Hematopoietic multipotent progenitor cell treated with erythropoietin and hydrocortisone succinate and interleukin-3 and kit ligand, for 6 days (in vitro differentiated cells): ENCODE measurements at places on chromosomes 12 and 14.

- DNase-seq: peak; percentile 71
Measured at GRCh38 chr12:121628037-121628436, 1.7 kb downstream of the ORAI1 start.

DNA sequence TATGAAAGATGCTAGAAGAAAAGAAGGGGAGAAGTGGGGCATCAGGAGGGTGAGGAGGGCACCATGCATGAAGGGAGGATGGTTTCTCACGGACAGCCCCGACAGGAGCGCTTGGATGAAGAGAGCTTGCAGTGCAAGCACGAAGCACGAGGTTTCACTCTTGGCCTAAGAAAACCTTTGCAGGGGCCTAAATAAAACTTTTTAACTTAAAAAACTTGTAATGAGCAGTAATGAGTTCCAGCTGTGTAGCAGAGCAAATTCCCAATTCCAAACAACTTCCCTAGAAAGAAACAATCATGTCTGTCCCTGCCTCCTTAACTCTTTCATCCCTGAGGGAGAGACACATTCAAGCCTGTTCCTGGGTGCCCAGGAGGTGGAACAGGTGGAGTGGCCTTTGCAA, 119.5 kb downstream of the PAH start:
- DNase-seq: no peak

DNA sequence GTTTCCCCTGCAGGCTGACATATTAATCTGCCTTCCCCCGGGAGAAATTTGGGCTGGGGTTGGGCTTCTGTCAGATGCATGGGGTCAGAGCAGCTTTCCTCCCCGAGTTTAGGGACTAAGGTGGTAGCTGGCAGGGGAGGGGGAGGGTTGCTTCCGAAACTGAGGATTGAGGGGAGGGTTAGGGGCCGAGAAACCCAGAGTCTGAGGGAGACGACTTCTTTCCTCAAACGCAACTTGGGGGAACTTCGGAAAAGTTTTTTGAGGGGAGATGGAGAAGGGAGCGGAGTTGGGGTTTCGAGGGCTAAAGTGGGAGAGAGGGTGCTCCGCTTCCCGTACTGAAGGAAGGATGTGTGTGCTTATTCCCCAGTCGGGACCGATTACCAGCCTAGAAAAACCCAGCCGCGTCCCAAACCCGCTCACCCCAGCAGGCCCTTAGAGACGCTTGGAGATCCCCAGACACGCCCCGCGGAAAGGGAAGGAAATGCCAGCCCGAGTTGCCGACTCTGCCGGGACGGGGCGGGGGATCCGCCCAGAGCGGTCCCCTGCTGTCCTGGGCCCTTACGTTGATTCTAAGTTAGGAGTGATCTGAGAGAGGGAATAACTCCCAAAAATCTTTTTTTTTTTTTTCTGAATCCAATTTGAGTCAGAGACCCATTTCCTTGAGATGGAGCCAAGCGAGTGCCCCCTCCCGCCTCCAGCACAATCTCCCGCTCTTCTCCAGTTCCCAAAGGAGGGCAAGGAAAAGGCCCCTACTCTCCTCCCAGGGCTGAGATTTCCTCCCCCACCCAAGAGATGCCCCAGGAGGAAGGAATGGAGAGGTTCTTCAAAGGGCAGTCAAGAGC, 61.9 kb downstream of the SMUG1 start:
- DNase-seq: no peak

GRCh38 chr12:95417372-95417771, 56.6 kb upstream of the METAP2 start:
- DNase-seq: no peak

DNA sequence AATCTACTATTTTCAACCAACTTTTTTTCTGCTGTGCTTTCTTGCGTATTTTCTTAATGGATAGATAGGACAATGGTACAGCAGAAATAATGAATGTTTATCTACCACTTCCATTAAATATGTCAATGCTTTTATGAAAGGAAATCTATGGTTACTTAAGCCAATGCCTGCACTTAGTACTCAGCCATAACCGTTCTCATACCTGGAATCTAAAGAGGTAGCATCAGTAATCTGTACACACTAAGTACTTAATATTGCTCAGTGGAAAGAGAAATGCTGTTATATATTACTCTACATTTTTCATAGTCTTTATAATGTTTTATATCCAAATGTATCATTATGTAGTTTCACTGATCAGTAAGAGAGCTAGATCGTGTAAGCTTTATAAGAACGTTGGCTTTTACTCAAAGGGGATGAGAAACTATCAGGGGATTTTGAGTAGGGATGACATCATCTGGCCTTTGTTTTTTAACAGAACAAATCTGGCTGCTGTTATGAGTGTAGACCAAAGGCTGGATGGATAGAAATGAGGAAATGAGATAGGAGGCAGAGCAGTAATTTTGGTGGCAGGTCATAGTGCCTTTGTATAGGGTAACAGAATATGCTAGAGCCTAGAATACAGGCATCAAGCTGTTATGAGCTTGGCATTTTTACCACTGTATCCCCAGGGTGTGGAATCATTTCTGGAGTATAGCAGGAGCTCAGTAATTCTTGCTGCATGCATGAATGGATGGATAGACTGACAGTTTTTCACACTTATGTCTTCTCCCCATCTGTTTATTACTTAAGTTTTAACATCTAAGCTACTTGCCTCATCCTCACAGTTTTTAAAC, 34.0 kb downstream of the ALG10B start:
- DNase-seq: no peak

DNA sequence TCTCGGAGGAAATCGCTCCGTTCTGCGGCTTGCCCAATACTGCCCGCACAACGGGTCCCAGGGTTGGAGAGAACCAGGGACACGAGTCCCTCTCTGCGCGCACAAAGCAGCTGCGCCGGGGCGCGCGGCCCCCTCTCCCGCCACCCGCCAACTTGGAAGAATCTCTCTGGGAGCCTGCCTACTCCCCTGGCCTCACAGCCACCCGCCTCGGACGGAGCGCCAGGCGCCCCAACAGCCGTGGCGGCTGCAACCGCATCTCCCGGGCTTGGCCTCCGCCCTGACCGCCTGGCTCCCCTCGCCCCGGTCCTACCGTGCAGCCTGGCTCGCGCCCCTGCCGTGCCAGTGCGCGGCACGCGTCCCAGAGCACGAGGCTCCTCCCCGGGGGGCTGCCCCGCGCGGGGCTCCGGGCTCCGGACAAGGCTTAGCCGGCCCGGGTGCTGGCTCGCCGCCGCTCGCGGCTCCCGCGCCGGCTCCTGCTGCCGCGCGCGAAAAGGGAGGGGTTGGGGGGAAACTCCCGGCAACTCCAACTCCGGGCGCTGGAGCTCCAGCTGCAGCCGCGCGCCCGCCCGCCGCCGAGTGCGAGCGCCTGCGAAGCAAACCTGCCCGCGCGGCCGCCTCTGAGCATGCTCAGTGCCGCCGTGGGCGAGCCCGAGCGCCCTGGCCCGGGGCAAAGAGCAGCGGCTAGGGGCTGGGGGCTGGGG, at the start of gene STXBP6:
TSS of gene STXBP6 (minus strand) at position 580 of the 701 bp plus-strand sequence. CDS start 75,329 bp downstream, outside the sequence.
- peak; percentile 60 for DNase-seq

GRCh38 chr12:93766796-93767523, 89.8 kb downstream of the CRADD start:
- DNase-seq: peak; percentile 79

DNA sequence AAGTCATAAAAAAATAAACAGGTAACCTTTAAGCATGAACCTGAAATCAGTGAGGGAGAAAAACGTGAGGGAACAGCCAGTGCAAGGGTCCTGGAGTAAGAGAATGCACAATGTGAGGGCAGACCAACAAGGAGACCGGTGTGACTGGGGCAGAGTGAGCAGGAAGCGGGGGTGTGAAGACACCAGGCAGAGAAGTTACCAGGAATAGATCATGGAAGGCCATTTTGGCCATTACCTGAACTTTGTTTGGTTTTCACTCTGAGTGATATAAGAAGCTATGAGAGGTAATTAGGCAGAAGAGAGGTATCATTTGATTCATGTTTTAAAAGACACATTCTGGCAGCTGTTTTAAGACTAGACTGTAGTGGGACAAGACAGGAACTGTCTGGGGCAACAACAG, 15.0 kb downstream of the PAH start:
- DNase-seq: no peak

- peak; percentile 27 for DNase-seq
Measured at GRCh38 chr14:91606851-91607250, 96.7 kb upstream of the PPP4R3A start.

DNA sequence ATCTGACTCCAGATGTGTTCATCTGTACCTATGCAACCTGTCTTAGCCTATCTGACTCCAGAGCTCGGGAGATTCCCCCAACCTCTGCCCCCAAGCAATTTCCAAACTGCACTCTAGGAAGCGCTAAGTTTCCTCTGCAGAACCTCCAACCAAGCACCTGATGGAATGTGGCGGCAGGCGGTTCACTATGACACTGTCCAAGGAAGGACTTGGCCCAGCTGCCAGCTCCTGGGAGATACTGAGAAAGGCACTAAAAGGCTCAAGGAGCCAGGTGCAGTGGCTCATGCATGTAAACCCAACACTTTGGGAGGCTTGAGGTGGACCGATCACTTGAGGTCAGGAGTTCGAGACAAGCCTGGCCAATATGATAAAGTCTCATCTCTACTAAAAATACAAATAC, 244.0 kb downstream of the BCL11B start:
- DNase-seq: no peak

DNA sequence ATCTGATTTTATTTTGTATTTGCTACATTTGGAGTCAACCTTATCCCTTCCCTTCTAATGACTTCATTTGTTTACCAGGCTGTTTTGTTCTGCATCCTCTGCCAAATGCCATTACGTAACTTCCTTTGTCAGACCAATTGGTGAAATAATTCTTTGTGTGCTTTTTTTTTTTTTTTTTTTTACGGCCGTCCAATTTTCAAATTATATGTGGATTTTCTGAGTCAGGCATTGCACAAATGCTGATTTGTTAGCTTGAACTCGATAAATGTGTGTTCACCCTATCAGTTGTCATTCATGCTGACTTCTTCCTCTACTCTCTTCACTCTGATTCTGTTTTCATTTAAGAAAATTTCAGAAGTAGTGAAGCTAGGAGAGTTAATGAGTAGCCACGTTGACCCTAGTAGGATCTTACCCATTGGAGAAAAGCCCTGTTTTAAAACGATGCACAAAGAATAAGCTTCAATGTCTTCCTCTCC, 386.2 kb downstream of the DIO2 start:
- no peak for DNase-seq

DNA sequence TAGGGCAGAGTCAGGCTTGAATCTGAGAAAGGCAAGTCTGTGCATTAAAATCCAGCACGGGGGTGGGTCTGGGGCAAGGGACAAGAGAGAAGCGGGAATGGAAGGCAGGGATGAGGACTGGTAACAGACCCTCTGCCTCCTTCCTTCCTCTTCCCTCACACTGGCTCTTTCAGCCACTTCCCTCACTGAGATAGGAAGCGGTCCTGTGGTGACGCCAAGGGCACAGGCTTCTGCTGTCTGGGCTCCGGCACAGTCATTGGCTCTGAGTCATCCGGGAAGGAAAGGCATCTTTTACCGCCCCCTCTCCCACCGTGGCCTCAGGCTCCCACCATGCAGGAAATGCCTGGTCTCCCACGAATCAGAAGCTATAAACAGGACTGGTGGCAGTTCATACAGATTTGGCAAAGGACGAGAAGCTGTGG, 70.2 kb downstream of the ETV6 start:
- peak; percentile 53 for DNase-seq

DNA sequence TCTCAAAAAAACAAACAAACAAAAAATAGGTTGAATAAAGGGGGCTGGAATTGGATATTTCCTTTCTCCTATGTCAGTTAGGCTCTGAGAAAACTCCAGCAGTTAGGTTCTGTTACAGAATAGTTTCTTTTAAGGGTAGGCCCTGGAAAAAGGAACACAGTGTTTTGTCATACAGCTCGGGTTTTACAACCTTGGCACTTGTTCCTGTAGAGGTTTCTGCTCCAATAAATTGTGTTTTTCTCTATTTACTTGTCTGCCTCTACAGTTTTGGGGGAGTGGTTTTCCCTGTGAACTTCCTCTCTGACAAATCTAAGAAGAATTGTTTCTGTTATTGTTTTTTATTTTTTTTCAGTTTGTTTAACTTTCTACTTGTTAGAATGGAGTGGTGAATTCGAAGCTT, 167.6 kb downstream of the ACSS3 start:
- no peak for DNase-seq
